Ecto neural progenitor cell (in vitro differentiated cells): ENCODE measurements at places on chromosomes 11 and 22.

DNA sequence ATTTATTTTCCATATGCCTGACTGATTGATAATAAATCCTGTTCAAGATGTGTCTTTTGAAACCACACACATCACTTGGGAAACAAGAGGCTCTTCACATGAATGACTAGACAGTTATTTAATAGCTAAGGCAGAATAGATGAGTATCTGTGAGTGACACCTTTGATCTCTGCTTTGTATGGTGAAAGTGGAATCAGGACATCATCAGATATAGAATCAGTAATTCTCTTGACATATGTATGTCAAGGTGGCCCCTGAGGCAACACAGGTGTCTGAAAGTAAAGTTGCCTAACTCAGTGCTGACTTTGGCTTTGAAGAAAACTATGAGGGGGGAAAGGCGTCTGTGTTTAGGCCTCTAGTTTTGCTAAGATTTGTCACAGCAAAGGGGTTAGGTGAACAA, 11.5 kb upstream of the CASP4 start:
- no peak for DNase-seq

DNA sequence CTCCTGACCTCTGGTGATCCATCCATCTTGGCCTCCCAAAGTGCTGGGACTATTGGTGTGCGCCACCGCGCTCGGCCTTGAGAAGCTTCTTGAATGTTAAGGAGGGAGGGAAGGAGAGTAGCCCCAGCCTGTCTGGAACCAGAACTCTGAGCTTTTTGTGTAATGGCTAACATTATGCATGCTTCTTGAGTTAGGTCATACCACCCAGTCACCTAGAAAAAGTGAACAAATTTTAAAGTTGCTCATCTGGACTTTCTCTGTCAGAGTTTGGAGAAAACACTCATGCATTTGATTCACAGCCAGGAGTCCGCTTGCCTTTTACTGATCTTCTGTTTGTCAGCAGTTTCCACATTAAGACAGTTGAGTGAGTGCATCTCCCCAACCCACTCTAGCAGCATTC, 82.1 kb downstream of the PPP6R3 start:
- no peak for DNase-seq

- DNase-seq: no peak
These were observed 77.0 kb upstream of the FGF3 start for GRCh38 chr11:69896250-69896649.

- DNase-seq: no peak
These were observed 34.6 kb upstream of the GNAZ start for GRCh38 chr22:23035557-23036277.

DNA sequence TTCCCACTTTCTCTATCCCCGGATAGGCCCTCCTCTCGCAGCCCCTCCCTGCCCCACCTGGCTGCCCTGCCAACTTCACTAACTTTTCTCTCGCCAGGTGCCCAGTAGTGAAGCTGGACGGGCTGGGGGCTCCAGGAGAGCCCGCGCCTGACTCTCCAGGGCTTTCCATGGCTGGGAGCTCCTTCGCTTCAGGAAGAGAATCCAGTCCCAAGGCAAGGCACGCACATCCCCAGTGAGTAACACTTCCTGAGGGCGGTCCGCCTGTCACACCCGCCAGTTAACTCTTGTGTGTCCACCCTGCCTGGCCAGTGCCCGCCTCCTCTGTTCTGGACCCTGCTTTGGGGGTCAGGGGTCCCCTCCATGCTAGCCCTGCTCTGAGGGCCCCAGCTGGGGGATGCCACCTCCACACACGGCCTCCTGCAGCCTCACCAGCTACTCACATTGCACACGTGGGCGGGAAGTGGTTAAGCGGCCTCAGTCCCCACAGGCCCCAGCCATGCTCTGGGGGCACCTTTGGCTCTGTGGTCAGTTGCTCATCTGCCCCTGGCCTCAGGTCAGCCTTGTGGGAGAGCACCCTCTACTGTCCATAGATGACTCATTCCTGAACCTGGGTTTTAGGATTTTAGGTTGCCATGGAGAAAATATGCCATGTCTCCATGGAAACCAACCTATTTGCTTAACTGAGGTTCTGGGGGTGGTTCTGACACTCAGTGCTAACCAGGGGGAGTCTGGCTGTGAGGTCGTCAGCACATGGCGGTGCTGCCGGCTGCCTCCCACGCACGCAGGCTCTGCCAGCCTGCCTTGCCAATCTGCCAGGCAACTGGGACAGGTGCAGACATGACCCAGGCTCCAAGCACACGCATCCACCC, at the start of gene RIN1:
Gene RIN1 (minus strand): TSS at position 201 of the 869 bp plus-strand sequence. CDS start 32 bp downstream, at position 169.
- DNase-seq: peak; percentile 81

GRCh38 chr11:44634401-44635281, 69.2 kb downstream of the CD82 start:
- DNase-seq: peak; percentile 70

- DNase-seq: peak; percentile 33
These were observed 3.1 kb downstream of the CERK start for GRCh38 chr22:46734830-46735453.

DNA sequence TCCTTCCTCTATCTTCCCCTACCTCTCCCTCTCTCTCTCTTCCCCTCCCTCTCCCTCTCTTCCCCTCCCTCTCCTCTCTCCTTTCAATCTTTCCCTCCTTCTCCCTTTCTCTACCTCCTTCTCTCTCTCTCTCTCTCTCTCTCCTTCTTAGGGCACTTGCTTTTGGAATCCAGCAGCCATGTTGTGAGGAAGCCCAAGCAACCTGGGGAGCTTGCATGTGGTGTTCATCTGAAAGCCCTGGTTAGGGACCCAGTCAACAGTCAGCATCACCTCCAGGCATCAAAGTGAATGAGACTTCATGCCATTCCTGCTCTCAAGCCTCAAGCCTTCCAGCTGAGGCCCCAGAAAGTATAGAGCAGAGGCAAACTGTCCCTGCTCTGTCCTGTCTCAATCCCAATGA, 65.6 kb upstream of the SHISAL1 start:
- no peak for DNase-seq

DNA sequence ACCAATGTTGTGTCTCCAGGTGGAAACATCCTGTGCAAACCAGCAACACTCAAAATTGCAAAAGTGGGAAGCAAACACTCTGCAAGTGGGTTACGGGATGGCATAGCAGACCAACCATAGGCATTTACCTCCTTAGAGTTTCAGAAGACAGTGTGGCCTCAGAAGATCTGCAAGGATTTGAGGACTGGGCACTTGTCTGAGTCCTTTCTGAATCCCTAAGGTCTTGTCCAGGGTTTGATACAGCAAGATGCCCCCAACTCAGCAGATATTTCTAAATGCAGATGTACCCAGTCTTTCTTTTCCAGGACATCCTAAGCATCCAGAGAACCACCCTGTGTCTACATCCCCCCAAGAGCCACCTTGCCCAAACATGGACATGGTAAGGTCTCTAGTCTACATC, 51.7 kb upstream of the SHANK2 start:
- DNase-seq: peak; percentile 19

DNA sequence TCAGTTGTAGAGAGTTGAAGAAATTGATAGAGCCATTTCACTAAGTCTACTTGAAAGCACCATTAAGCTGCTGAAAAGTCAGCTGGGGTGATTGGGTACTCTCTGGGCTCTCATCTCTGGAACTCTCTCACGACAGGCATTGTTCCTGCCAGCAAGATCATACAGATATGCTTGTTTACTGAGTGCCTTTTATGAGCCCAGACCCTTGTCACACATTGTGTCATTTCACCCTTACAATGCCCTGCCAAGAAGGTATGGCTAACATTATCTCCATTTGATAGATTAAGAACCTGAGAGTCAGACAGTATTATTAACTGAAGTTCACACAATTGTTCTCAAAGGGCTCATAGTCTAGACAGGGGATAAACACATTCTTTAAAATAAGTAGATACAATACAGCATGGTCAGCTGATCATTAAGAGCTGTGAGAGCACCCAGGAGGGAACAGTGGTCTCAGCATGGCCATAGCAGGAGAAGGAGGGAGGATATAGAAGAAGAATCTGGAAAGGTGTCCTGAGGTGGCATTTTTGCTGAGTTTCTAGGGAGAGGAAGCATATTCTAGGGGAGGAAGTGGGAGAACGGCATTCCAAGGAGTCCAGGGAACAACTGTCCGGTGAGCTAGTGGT, 580.5 kb downstream of the INSC start:
- DNase-seq: no peak

DNA sequence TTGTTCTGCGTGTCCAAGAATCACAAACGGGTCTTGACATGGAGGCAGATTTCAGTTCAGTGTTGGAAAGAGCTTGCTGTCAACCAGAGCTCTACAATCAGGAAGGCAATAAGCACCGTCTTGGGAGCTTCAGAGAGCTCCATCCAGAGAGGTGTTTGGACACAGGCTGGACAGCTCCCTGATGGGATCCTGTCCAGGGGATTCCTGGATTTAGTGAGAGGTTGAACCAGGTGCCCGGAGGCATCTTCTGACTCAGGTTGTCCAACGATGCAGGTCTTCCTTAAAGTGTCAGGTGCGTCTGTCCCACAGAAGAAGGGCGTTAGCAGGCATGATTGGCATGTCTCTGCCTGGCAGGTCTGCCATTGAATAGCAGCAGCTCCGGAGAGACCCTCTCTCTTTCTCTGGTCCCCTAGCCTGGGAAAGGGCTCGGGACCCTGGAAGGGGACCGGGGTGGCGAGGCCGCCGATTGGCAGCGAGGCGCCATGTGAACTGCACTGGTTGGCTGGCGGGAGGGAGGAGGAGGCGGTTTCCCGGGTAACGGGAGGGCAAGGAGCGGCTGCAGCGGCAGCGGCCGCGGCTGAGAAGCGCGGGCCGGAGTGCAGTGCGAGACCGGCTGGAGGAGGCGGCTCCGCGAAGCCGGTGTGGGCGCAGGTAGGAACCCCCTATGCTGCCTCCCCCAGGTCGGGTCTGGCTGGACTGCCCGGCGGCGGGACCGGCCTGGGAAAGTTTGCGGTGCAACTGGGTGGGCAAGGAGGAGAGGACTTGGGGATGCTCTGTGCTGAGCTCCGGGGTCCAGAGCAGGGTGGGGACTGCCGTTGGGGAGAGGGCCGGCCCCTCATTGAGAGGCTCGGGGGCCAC, 104.1 kb upstream of the E2F8 start:
- peak; percentile 93 for DNase-seq

DNA sequence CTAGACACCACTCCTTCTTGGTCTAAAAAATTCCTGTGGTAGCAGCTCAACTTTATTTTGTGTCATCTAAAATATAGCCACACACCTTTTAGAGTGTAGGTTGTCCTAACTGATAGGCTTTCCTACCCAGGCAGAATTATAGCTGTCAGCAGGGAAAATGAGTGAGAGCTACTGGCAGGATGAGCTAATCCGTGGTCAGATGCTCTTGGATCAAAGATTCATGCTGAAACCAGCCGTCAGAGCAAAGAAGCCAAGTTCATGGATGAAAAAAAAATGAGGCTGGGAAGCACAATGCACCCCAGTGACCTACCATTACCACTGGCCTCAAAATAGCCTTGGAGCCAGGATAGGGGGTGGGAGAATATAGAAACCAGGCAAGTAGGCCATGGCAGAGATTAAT, 113.1 kb upstream of the BLID start:
- DNase-seq: no peak

DNA sequence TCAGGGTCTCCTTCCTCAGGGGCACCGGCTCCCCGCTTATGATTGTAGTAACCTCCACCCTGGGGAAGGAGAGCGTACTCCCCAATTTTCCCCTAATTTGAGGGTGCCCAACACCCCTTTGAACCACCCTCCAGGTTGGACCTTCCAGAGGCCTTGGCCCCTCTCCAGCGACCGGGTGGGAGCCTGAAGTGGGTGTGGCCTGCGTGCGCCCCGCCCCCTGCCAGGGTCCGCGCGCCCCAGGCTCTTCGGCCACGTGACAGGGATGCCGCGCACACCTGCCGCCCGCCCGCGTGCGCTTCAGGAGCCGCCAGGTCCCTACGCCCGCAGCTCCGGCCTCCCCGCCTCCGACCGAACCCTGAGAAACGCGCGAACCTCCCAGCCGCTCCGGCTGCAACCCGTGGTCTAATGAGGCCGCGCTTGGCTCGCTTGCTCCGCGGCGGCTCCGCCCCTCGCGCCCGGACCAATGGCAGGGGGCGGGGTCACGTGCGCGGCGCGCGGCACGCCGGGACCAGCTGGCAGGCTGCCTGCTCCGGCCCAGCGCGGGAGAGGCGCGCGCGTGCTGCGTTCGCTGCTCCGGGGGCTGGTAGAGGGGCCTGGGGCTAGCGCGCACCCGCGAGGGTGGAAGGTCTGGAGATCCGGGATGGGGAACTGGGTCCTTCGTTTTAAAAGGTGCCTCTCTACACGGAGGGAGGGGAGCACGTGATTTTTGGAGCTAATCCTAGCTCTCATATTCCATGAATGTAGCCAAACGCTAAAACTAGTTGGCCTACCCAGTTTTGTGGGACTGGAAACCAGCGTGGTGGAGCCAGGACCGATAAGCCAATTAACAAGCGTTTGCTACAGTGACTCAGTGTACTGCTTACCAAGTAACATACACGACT, at the start of gene FOXRED2:
Gene FOXRED2 (minus strand): TSS at position 404 of the 881 bp plus-strand sequence. CDS start 618 bp downstream, outside the sequence.
- DNase-seq: peak; percentile 91

DNA sequence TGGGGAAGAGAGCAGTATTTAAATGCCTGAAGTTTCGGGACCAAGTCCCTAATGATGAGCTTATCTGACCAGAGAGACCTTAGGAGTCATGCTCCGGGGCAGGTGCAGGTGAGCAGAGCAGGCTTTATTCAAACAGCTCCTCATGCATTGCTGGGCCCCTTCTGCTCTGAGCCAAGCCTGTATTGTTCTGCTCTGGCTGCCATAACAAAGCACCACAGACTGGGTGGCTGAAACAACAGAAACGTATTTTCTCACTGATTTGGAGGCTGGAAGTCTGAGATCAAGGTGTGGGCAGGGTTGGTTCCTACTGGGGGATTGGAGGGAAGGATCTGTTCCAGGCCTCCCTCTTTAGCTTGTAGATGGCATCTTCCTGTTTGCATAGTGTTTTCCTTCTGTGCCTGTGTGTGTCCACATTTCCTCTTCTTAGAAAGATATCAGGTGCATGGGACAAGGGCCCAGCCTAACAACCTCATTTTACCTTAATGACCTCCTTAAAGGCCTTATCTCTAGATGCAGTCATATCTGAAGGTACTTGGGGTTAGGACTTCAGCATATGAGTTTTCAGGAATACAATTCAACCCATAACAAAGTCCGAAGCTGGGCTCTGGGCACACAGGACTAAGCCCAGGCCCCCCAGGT, 97.1 kb upstream of the PARVA start:
- DNase-seq: peak; percentile 13

- DNase-seq: no peak
These were observed 371.5 kb downstream of the NXPE2 start for GRCh38 chr11:115049796-115050195.

DNA sequence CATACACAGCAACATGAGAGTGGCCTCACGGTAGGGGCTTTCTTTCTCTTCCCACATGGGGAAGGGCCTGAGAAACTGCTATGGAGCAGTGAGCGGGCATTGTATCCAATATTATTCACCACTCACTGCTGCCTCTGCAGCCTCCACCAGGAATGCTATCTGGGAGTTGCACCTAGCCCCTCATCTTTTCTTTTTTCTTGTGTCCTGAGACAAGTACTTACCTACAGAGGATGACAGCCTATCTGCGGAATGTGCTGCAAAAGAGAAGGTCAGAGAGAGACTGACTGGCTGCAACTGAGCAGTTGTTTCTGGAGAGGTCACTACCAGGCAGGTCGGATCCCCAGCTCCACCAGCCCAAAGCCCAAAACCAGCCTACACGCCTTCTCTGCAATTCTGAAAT, 52.1 kb upstream of the HTATIP2 start:
- no peak for DNase-seq
